ENCODE measurements at places on chromosomes 11 and 22. TPM values are rescaled to one million over a fixed set of nuclear protein-coding genes. Genes with fewer than 3 reads are reported as not detected.
A peak's percentile ranks its signal among the peaks of the same experiment; 100 is the strongest.

GRCh38 chr11:87421422-87421821 is 383.7 kb downstream of the TMEM135 start:
- no peak overlapping the region for H3K27ac ChIP-seq
- no peaks in the 10 kb centered on the region for H3K4me1 ChIP-seq
- H3K4me3 ChIP-seq, result no peak overlapping the region
- no peaks in the 10 kb centered on the region for H3K27me3 ChIP-seq

DNA sequence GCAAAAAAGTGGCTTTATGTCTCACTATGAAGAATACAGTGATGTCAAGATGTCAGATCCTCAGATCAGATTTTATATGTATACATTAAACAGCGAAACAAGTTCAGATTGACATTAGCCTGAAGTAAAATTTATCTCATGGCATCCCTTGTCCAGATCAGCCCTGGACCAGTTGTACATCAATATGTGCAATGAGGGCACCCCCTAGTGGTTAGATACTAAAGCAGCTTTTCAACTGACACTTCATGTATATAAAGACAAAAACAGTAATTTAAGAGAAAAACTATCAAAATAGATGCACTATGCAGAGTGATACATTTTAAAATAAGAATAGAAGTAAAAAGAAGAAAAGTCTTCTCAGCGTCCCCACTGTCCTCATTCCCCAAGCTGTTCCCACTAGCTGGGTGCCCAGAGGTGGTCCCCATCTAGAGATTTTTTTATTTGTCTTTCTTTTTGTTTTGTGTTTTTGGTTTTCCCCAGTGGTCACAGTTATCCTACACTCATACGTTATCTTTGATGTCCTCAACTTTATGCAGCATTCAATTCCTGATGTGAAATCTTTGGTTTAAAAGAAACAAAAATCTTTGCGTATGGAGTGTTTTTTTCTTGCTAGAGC is 2193.4 kb upstream of the RAG2 start:
- H3K4me3 ChIP-seq, result no peak overlapping the region
- no peaks in the 10 kb centered on the region for H3K4me1 ChIP-seq
- no peak overlapping the region for H3K27ac ChIP-seq
- no peaks in the 10 kb centered on the region for H3K36me3 ChIP-seq
- no peak for DNase-seq

The PGA5 gene
- total RNA-seq, result not detected

DNA sequence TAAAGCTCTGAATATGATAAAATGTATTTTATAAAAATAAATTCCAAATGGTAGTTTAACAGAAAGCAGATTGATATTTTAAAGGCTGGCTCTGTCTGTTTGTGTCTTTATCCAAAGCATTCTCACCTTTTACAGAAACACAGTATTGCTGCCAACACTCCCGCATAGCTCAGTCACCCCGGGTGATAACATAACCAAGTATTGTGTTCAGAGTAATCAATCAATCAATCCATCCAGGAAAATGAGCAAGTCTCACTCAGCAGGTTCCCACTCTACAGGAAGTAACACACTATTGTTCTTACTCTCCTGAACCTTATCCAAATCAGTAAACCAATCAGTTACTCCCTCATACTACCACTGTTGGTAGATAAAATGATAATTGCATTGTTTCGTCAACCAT is 203.4 kb downstream of the LRRC4C start:
- DNase-seq, result no peak
- no peaks in the 10 kb centered on the region for H3K4me1 ChIP-seq
- H3K27ac ChIP-seq, result no peak overlapping the region
- no peaks in the 10 kb centered on the region for H3K27me3 ChIP-seq

DNA sequence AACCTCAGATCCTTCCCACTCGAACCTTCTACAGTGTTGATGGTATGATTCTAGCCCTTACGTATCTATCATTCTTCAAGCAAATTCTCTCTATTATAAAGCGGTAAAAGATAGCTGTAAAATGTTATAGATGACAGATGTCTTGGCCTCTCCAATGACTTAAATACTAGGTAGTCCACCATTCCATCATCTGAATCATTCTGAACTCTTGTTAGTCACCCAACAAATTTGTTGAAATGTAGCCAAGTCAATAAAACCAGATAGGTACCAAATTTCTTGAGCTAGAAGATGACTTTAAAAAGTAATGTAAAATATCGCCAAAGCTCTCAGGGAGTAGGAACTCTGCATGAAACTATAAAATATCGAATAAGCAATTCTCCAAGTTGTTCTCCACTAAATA is 32.6 kb upstream of the PICALM start:
- H3K4me3 ChIP-seq, result no peak overlapping the region
- no peaks in the 10 kb centered on the region for H3K4me1 ChIP-seq
- DNase-seq, result no peak
- peaks cover 13% of the 10 kb centered on the region for H3K27me3 ChIP-seq
- no peak overlapping the region for H3K27ac ChIP-seq
- no peaks in the 10 kb centered on the region for H3K36me3 ChIP-seq

DNA sequence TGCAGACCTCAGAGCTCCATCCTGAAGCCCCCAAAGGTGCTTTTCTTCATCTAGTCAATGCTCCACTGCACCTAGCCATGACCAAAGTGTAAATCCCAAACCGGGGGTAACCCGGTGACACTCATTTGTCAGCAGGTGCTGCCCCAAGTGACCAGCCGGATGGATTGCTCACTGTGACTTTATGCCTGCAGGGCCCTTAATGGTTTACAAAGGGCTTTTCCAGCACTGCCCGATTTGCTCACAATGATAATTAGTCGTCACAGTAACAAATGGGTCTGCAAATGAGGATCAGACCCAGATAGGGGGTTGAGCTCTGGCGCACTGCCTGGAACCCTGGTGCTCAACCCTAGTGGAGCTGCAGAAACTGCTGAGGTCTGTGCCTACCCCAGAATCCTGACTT is 45.7 kb upstream of the CD5 start:
- peaks cover 46% of the 10 kb centered on the region for H3K4me1 ChIP-seq
- no peak overlapping the region for H3K4me3 ChIP-seq
- no peak overlapping the region for H3K27ac ChIP-seq

The SGSM1 gene
- 1.1 TPM for total RNA-seq

- H3K27ac ChIP-seq, result no peak within 1 kb of the TSS
- DNase-seq, result no peak
- H3K36me3 ChIP-seq, result no peaks in the 10 kb centered on the region
- peak within 1 kb of the TSS; percentile 60 for H3K4me3 ChIP-seq
These were observed at the start of gene TMEM121B for GRCh38 chr22:17121233-17122195. TSS of gene TMEM121B (minus strand) at chr22:17121360. CDS start at chr22:17121127, 233 bp downstream.

DNA sequence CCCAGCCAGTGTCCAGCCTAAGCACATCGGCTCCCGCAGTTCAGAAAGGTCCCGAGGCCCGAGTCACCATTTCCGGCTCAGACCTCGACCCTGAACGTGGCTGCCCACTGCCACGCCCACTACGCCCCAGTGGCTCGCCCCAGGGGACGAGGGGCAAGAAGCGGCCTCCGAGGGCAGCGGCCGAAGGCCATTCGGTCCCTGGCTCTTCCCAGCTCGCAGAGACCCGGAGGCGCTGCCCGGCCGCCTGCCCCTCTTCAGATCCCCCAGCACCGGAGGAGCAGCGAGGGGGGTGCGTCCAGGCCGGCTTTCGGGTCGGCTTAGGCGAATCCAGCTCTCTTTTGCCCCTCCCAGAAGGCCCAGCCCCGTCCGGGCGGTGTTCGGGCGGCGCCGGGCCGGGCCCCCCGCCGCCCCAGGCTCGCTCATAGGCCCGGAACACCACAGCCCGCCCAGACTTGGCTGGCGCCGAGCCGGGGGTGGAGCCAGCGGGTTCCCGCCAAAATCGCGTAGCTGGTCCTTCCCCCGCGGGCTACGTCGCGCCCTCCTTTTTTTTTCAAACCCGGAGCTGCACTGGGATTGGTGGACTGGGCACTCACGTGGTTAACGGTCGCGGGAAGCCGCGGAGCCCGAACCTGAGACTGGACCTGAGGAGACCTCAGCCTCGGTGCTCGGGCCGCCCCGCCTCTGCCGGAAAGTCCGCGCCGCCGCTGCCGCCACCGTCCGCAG is at the start of gene WEE1:
TSS of gene WEE1 (plus strand) at position 619 of the 723 bp plus-strand sequence. CDS start 264 bp downstream, outside the sequence.
- H3K27ac ChIP-seq, result peak within 1 kb of the TSS; percentile 84
- peak; percentile 99 for DNase-seq
- H3K36me3 ChIP-seq, result peaks cover 30% of the 10 kb centered on the region
- peaks cover 17% of the 10 kb centered on the region for H3K27me3 ChIP-seq
- peaks cover 27% of the 10 kb centered on the region for H3K4me1 ChIP-seq
- H3K4me3 ChIP-seq, result peak within 1 kb of the TSS; percentile 97

GRCh38 chr11:57476047-57476756 is 15.9 kb downstream of the RTN4RL2 start:
- peak overlapping the region; percentile 72 for H3K4me3 ChIP-seq
- H3K27me3 ChIP-seq, result peaks cover 25% of the 10 kb centered on the region
- no peaks in the 10 kb centered on the region for H3K36me3 ChIP-seq
- peak overlapping the region; percentile 76 for H3K27ac ChIP-seq

The HORMAD2 gene
- 0.14 TPM for total RNA-seq

- DNase-seq, result no peak
- no peak overlapping the region for H3K27ac ChIP-seq
- H3K27me3 ChIP-seq, result no peaks in the 10 kb centered on the region
- no peaks in the 10 kb centered on the region for H3K36me3 ChIP-seq
These were observed 7.4 kb upstream of the RBMXL2 start for GRCh38 chr11:7081441-7081840.

- no peak overlapping the region for H3K4me3 ChIP-seq
- H3K4me1 ChIP-seq, result peaks cover 6% of the 10 kb centered on the region
- no peaks in the 10 kb centered on the region for H3K27me3 ChIP-seq
- DNase-seq, result no peak
These were observed 238.4 kb downstream of the TBC1D22A start for GRCh38 chr22:47000888-47001287.

The OR8D1 gene
- not detected for total RNA-seq

DNA sequence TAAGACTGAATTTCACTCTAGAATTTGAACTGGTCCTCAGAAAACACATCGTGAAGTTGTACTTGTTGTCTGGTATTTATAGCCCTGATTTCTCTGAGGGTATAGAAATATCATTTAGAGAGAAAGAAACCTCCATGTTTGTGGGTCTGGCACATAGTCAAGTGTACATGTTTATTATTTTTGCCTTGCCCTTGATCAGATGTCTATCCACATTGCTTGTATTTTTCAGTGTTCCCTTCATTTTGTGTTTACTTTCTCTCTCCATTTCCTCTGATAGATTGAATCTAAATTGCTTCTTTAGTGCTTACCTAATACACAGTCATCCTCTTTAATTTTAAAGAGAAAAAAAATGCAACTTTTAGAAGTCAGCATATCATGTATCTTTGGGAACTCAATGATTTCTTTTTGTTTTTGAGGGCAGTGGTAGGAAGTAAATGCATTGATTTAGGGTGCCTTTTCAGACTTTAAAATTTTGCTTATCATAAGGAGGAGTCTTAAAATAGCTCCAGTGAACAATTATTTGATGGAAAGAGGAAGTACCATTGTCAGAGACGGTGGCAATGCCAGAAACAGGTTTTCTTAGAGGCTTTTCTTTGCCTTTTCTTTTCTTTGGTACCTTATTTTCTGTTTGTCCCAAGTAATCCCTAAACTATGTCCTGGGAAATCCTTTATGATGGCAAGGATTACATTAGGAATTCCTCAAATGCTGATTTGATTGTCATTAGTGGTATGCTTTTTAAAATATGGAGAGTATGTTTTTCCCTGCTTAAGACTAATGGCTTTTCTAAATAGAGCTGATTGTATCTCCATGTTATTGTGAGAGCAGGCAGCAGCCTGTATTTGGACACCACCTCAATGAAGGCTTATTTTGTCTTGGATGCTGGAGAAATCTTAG is 29.8 kb upstream of the TECTA start:
- H3K27me3 ChIP-seq, result no peaks in the 10 kb centered on the region
- H3K4me3 ChIP-seq, result no peak overlapping the region
- DNase-seq, result no peak
- peaks cover 2% of the 10 kb centered on the region for H3K4me1 ChIP-seq
- peaks cover 17% of the 10 kb centered on the region for H3K36me3 ChIP-seq

The SLC15A3 gene
- 7.2 TPM for total RNA-seq

- no peak for DNase-seq
- H3K36me3 ChIP-seq, result no peaks in the 10 kb centered on the region
- no peak overlapping the region for H3K4me3 ChIP-seq
These were observed 138.2 kb downstream of the NECTIN1 start for GRCh38 chr11:119590651-119591351.

Measured in activated naive CD8-positive, alpha-beta T cell treated with anti-CD3 and anti-CD28 coated beads, Interleukin-2, amount 10 ng/mL, durations not matched to agents 7 days and 5 days (primary cell).